ENCODE measurements at places on chromosomes 1 and 21.

DNA sequence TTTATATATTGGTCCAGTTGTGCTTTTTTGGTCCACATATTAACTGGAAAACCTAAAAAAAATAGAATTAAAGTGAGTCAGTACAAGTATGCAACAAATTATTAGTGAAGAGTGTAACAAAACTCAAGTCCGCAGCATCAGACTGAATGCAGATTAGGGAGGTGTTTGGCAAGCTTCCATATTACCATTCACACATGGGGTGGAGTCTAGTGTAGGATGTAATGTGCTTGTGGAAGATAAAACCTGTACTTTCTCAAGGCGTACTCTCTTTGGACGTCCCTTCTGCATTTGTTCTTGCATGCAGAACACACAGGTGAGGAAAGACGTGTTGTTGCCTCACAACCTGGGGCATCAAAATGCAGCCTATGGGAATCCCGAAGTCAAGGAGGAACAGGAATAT lies 668.7 kb downstream of the MRPL39 start:
- no peak for DNase-seq

DNA sequence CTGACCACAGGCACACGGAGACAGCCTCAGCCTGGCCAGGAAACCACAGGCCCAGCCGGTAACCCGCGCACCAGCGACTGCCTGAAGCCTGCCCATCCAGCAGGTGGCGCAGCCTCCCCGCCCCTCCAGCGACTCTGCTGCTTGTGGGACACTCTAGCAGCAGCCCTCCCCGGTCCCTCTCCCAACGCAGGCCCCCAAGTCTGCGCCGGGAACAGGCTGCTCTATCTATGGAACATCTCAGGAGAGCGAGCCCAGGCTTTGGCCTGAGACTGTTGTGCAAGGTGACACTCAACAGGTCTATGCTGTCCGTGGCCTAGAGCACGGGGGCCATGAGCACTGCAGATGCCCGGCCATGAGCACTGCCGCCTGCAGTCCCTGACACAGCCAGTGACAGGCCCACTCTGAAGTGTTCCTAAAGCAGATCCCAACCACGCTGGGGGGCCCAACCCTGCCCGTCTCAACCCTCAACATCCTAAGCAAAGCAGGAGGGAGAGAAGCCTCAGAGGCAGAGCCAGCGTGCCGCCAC lies 28.4 kb downstream of the WDR4 start:
- no peak for DNase-seq

GRCh38 chr1:16266411-16267118 lies 29.6 kb upstream of the CPLANE2 start:
- no peak for DNase-seq

GRCh38 chr1:113874012-113874879 lies 2.7 kb upstream of the PTPN22 start:
- no peak for DNase-seq

GRCh38 chr1:106960412-106960811 lies 96.1 kb upstream of the PRMT6 start:
- no peak for DNase-seq

- DNase-seq: no peak
These were observed 85.2 kb upstream of the TLR5 start for GRCh38 chr1:223228201-223228600.
